Peyer's patch (tissue), 4 donors: ENCODE measurements at places on chromosomes 6 and 20. TPM values are rescaled to one million over a fixed set of nuclear protein-coding genes. Genes with fewer than 3 reads are reported as not detected.

The BHLHE23 gene
- total RNA-seq, result not detected

The APMAP gene
- 35.7 TPM for total RNA-seq

The GNMT gene
- total RNA-seq, result not detected

The FKBP1C gene
- total RNA-seq, result 1.6 TPM

The FNDC11 gene
- total RNA-seq, result 0.67 TPM

The ASCC3 gene
- total RNA-seq, result 69.3 TPM

The DNMT3B gene
- total RNA-seq, result 0.67 TPM

The OR2H1 gene
- not detected for total RNA-seq

The PRPH2 gene
- total RNA-seq, result 1.3 TPM

The ARHGAP40 gene
- total RNA-seq, result not detected
